IMR-90 (cell line): ENCODE measurements at places on chromosomes 2 and 18.
A peak's percentile ranks its signal among the peaks of the same experiment; 100 is the strongest.

GRCh38 chr2:145652036-145652435 lies 1132.1 kb upstream of the ZEB2 start:
- peak; percentile 65 for DNase-seq

DNA sequence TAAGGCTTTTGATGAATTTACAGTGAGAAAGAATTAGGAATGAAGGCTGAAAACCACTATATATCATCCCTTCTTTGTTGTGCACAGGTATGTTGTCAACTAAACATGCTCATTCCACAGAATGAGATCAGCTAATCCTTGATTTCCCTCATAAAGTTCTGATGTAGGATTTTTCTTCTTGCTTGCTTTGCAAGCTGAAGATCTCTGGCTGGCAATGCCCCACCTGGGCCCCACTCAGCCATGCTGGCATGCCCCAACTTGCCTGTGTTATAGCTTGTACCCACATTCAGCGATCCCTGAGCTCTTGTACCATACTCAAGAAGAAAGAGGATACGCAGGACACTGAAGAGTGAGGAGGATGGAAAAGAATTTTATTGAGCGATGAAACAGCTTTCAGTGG lies 18.0 kb upstream of the SERPINB11 start:
- DNase-seq = no peak

DNA sequence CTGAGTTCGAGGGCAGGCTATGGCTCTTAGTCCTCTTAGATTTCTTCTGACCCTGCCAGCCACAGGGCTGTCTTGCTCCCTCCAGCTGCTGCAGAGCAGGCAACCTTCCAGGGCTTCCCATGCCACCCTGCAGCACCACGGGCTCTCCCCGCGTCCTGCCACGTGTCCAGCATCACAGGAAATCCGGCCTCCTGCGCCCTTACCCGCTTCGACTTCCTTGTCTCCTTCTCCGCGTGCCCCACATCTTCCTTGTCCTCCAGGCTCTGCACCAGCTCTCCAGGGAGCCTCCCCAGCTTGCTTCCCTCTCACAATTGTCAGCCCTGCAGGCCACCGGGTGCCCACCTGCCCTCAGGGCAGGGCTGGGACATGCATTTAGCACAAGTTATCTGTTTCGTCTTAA lies 253.5 kb downstream of the DCDC2C start:
- no peak for DNase-seq

- DNase-seq = no peak
These were observed 181.8 kb downstream of the BCL11A start for GRCh38 chr2:60371681-60372080.

DNA sequence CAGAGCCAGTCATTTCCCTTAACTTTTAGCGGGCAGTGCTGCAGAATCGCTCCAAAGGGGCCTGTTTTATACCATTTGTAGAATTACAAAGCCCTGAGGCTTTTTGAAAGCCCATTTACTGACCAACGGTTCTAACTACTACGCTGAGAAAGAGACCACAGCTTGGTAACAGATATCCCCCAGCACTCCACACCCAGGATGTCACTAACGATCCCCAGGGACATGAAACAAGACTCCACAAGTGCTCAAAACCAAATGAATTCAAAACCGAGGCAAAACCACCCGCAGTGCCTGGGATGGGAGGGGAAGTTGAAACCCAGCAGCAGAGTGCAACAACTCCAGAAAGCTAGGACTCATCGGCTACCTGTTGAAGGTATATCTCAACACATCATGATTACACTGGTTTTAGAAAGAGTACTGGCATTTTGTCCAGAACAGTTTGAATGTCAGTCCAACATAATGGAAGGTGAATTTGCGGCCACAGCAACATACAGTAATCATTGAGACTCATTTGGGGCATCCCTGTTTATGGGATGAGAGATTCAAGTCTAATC lies 33.6 kb upstream of the LRP2 start:
- no peak for DNase-seq

DNA sequence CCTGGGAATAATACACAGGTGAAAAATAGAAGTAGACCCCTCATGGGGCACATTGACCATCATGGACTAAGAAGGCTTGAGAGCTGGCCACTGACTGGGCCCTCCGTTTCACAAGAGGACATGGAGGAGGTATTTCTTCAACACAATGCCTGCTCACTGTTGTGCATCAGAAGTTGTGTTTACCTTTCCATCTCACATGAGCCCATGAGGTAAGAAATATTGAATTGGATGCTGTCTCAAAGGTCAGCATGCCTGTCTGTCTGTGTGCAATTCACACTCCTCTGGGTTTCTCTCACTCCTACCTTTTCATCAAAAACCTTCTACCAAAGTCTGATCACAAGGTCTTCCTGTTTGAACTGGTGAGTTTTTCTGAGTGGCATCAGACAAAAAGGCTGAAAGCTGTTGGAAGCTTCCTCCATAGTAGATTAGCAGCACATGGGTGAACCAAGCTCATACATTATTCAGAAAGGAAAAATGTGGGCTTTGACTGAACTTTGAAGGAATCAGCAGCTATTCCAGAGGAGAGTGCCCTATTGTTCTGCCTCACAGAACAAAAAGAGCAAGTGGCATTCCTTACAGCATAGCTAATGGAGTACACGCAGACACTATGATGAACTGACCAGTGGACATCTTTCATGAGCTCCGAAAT lies 143.2 kb upstream of the RND3 start:
- DNase-seq = peak; percentile 32
